DMS53 (cell line): ENCODE measurements at places on chromosomes 4 and X.

GRCh38 chr4:29718136-29718535, 1002.0 kb upstream of the PCDH7 start:
- no peak for DNase-seq

DNA sequence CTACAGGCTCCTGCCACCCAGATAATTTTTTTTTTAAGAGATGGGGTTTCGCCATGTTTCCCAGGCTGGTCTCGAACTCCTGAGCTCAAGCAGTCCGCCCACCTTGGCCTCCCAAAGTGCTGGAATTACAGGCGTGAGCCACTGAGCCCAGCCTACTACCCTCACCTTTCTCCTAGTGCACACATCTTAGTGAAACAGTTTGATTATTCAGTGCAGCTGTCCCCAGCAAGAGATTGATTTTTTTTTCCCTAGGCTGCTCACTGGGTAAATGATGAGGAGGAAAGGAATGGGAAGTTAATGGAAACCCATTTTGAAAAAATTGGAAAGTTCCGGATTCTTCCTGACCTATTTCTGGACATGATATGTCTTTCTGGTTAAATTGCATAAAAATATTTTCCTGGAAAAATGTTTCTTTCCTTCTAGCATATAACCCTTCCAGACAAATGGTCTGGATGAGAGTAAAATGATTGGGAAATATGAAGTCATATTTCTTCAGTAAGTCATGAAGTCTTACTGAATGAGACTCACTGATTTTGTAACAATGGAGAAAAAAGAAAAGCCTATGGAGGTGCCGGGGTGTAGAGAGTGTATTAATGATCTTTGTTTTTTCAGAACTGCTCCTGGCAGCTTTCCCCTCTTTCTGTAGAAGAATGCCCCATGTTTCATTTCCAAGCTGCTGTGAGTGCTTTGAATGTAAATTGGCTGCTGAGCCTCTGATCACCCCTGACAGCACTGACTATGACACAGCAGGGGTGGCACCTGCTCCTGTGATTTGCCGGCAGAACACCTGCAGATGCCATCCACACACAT, 19.5 kb upstream of the ZNF41 start:
- peak; percentile 83 for DNase-seq

GRCh38 chr4:2817701-2818350, 24.9 kb downstream of the SH3BP2 start:
- DNase-seq = peak; percentile 92

DNA sequence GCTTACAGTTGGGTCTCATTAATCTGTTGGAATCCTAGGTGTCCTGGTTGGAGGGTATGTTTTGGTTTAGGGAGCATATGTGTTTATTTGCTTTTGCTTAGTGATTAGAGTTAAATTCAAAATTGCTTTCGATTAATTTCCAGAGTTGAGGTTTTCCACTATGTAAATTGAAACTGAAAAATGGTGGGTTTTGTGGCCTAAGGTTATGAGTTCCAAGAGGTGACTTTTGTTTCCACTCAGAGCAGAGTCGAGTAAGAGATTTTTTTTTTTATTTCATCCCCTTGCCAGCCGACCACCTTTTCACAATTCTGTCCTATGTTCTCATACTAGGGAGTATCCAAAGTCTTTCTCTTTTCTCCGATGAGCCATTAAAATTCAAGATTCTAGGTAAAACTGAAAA, 66.9 kb downstream of the GRIA2 start:
- no peak for DNase-seq

DNA sequence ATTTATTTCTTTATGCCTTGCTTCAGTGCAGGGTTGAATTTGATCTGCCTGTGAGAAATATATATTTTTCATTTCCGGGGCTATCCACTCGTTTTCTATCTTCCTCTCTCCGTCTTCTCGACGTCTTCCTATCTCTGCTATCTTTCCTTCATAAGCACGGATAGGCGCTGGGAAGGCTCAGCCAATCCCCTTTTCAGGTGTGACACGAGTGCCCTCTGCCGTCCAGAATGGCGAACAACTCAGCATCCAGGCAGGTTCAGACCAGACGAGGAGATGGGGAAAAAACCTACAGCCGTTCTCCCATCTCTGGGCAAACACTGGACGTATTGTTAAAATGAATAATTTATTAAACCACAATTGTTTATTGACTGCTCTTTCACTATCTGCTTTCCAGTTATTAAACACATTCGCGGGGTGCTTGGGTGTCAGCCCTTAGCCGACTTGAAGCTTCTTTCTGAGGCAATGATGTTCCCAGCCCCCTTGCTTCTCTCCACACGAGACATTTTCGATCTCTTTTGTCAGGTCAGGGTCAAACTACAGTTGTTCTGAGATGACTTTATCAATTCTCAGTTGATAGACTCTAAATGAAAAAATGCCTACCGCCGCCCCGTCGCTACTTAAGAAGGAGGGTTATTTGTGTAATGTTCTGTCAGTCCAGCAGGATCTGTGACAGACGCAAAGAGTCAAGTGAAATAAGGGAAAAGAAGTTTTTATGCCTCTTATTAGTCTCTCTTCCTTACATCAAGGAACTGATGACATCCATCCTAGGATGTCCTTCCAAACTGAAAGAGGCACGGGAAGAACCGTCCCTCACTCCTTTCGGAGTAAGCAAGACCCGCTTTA, 96.3 kb upstream of the NOCT start:
- DNase-seq = peak; percentile 86

DNA sequence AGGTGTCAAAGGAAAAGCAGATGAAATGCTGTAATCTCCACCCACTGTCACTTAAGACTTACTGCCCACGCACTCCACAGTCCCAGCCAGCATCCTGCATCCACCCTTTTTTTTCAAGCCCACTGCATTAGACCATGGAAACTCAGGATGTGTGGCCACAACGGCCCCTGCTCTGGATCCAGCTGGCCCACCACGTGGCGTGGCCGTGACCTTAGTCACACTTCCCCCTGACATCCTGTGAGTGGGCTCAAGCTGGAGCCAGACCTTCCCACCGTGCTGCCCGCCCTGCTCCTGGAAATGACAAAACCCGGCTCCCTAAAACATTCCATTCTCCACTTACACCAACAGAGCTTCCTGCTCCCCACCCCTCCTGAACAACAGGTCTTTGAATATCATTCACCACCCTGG, 588.3 kb upstream of the DIPK2B start:
- DNase-seq = no peak

GRCh38 chrX:56932106-56932505, 63.2 kb downstream of the SPIN3 start:
- no peak for DNase-seq

DNA sequence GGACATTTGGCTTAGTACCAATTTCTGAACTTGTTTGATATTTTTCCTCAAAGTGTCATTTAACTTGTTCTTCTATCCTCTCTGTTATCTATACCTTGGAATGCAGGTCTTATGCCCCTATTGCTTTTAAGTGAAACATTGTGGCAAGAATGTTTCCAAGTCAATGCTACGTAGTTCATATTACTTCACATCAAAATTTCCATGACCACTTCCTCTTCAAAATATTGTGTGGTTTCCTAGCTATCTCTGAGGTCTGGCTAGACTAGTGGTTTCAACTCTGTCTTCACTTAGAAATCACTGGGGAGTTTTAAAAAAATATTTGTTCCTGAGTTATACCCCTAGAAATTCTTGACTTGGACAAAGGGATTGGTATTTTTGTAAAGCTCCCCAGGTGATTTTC, 20.2 kb upstream of the RASGEF1B start:
- peak; percentile 10 for DNase-seq

GRCh38 chr4:115437739-115438138, 324.3 kb upstream of the NDST4 start:
- DNase-seq = no peak

GRCh38 chr4:80189956-80190677, 7.2 kb upstream of the PRDM8 start:
- no peak for DNase-seq

DNA sequence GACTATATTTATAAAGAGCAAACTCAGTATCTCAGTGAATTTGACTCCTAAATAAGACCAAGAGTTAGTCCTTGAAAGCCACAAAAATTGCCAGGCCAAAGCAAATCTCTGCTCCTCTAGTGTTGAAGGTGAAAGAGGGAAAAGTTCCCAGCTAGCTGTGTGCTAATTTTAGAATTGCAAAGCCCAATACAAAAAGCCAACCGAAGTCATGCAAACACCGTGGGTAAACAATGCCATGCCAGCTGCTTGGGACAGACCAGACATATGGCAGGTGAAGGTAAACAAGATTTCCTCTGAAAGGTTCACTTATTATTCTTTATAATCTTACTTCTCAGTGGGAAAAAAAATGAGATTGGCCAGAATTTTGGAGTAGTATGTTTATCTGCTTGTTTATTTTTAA, 80.5 kb upstream of the LNX1 start:
- peak; percentile 84 for DNase-seq

GRCh38 chr4:104677116-104677515, 182.4 kb upstream of the CXXC4 start:
- no peak for DNase-seq

DNA sequence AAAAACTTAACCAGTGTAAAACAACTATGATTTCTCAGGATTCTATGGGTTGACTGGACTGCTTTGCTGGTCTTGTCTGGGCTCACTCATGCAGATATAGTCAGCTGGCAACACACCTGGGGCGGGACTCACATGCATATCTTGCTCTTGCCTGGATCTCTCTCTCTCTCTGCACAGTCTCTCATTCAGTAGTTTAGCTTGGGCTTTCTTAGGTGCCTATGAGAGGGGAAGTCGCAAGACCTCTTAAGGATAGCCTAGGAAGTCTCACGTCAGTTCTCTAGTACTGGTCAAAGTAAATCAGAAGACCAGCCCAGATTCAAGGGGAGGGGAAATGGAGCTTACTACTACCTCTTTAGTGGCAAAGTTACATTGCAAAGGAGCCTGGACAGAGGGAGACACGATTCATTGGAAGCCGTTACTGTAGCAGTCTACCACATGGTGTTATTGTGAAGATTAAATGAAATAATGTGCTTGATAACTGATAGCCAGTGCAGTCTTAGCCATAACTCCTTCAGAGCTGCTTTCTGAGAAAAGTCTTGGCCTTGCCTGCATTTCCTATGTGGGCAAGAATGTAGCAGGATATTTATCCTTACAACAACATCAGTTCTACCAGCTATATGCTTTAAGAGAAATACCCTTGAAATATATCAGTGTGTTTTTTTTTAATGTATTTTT, 2.1 kb downstream of the COPS4 start:
- DNase-seq = no peak

GRCh38 chrX:118548841-118549240, 53.2 kb downstream of the DOCK11 start:
- DNase-seq = no peak

DNA sequence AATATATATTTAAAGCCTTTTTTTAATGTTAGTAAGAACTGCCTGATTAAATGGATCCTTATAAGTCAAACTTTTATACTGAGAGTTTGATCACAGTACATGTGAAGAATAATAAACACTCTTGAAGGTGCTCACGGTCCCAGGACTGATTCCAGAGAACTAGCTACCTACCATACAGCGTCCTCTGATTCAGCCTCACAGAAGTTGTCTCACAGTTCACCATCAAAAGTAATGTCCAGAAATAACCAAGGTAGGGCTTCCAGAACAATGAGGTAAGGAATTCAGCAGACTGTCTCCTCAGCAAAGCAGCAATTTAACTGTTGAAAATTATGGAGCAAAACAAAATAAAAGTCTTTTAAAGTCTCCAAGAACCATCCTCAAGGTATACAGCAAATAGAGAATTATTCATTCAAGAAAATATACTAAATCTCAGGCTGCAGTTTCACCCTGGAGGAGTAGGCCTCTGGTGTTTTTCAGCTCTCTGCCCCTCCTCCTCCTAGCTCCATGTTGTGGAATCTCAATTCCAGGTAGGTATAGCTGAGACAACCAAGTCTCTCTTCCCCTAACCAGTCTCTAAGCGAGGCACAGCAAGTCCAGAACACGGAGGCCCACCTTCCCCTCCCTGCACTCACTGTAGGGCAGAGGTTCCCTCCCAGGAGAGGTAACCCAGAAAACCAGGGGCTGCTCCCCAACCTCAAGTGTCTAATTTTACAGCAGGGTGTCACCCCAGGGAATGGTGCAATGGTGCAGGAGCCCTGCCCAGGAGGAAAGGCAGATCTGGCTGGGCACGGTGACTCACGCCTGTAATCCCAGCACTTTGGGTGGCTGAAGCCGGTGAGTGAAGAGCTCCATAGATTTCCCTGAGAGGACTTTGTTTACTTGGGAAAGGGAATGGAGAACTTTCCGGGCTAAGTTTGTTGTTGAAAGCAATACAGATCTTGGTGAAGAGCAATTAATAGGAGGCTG, 28.6 kb downstream of the FAM241A start:
- no peak for DNase-seq

- DNase-seq = no peak
These were observed 70.3 kb downstream of the PHOX2B start for GRCh38 chr4:41678086-41678816.

GRCh38 chr4:9703391-9703790, 78.0 kb upstream of the DRD5 start:
- DNase-seq = peak; percentile 40

DNA sequence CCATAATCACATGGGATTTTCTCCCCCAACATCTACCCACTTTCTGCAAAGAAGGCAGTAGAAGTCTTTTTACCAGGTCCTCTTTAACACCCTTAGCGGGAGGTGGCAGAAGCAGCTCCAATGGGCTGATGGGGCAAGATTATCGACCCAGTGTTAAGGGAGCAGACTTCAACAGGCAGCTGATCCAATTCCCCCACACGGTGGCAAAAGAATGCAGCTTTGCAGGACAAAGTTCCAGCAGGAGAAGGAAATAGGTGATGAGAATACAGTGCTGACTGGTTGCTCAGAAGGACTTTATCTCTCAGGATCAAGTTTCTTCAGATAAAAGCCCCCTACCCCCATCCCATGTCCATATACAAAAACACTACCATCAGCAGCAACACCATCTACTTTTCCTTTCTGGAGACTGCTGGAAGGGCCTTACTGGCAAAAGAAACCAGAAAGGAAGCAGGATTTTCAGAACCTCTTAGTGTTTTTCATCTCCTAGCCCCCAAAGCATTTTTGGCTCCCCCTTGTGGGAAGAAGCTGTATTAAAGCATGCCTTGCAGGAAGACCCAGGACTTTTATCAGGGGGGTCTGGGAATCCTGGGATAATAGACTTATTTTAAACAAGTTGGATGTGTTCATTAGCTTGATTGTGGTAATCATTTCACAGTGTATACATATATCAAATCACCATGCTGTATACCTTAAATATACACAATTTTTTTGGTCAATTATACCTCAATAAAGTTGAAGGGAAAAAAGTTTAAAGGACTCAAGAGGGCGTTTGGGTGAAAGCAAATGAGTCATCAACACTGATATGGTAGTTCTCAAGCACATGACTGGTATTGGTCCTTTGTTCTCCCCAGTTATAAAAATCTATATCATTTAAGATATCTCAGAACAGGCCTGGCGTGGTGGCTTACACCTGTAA, 146.4 kb downstream of the GPC3 start:
- DNase-seq = peak; percentile 74

GRCh38 chr4:95516528-95517017, 32.2 kb downstream of the UNC5C start:
- no peak for DNase-seq

DNA sequence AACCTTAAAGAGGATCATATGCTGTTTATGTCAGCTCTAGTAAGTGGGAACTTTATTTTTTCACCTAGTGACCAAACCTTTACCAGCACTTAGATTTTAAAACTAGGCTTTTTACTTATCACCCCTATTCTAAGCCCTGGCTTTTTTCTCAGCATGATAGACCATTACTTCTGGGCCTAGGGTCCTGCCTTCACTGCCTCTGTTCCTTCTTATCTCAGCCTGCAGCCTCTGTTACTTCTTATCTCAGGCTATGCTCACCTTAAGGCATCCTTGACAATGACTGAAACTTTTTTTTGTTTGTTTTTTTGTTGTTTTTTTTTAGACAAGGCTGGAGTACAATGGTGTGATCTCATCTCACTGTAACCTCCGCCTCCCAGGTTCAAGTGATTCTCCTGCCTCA, 59.6 kb downstream of the TMEM154 start:
- DNase-seq = no peak
